ENCODE measurements at places on chromosomes 6 and 20.

GRCh38 chr6:154236646-154237301 lies 119.8 kb downstream of the IPCEF1 start:
- DNase-seq = no peak
- no peak overlapping the region for H3K4me3 ChIP-seq
- H3K27me3 ChIP-seq = no peaks in the 10 kb centered on the region
- H3K36me3 ChIP-seq = peaks cover 18% of the 10 kb centered on the region
- peaks cover 66% of the 10 kb centered on the region for H3K4me1 ChIP-seq
- H3K27ac ChIP-seq = peak overlapping the region; percentile 4

GRCh38 chr6:38150681-38151296 lies 331.3 kb downstream of the ZFAND3 start:
- no peak for DNase-seq
- peaks cover 20% of the 10 kb centered on the region for H3K4me1 ChIP-seq
- H3K36me3 ChIP-seq = peaks cover 28% of the 10 kb centered on the region
- no peaks in the 10 kb centered on the region for H3K27me3 ChIP-seq

DNA sequence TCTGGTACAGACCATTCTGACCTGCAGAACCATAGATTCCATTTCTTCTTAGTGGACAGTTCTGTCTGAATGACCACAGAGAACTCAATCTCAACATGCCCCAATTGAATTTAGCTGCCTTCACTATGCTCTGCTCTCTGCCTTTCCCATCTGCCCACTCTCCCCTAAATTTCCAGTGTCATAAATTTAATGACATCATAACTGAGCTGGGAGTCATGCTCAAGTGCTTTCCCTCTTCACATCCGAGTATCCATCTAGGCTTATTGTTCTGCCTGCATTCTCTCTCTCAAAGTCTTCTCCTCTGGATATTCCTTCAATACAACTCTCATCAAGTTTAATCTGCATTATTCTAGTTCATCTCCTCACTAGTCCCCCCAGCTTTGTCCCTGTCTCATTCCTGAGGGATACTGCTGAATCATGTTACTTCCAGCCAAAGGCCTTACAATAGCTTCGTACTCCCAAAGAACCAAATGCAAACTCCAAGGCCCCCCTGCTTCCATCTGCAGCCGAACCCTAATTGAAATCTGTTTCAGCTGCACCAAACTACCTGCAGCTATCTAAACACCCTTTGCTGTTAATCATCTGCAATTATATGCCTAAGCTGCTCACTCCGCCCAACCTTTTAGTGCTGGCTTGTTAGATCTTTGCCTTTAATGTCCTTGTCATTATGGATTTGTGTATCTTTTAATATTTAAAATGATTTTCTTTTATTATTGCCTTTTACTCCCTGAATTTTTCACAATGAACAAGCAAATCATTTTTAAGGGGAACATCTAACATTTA lies 46.1 kb downstream of the SLC35B3 start:
- H3K27ac ChIP-seq = no peak overlapping the region
- DNase-seq = no peak
- no peaks in the 10 kb centered on the region for H3K36me3 ChIP-seq
- H3K4me1 ChIP-seq = no peaks in the 10 kb centered on the region
- H3K4me3 ChIP-seq = no peak overlapping the region
- H3K27me3 ChIP-seq = peaks cover 11% of the 10 kb centered on the region

GRCh38 chr6:53240761-53241160 lies 92.1 kb upstream of the GCM1 start:
- peaks cover 10% of the 10 kb centered on the region for H3K4me1 ChIP-seq
- H3K36me3 ChIP-seq = no peaks in the 10 kb centered on the region
- no peak for DNase-seq
- H3K4me3 ChIP-seq = no peak overlapping the region
- no peaks in the 10 kb centered on the region for H3K27me3 ChIP-seq

DNA sequence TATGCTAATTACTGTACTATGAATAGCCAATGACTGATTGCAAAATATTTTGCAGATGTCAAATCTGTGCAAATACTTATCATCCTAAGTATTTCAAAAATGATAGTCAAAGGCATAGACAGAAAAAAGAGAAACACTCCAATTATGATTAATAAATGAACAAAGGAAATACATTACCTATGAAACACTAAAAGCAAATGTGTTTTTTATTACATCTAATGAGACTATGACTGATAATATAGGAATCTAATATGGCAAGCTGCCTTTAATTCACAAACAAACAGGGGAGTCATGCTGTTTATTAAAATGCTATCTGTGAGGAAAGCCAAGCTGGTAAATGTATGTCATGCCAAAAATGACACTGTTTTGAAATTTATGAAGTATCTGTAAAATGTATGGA lies 713.2 kb upstream of the NRSN1 start:
- DNase-seq = no peak
- H3K4me3 ChIP-seq = no peak overlapping the region
- H3K36me3 ChIP-seq = no peaks in the 10 kb centered on the region
- no peaks in the 10 kb centered on the region for H3K27me3 ChIP-seq
- H3K4me1 ChIP-seq = no peaks in the 10 kb centered on the region

DNA sequence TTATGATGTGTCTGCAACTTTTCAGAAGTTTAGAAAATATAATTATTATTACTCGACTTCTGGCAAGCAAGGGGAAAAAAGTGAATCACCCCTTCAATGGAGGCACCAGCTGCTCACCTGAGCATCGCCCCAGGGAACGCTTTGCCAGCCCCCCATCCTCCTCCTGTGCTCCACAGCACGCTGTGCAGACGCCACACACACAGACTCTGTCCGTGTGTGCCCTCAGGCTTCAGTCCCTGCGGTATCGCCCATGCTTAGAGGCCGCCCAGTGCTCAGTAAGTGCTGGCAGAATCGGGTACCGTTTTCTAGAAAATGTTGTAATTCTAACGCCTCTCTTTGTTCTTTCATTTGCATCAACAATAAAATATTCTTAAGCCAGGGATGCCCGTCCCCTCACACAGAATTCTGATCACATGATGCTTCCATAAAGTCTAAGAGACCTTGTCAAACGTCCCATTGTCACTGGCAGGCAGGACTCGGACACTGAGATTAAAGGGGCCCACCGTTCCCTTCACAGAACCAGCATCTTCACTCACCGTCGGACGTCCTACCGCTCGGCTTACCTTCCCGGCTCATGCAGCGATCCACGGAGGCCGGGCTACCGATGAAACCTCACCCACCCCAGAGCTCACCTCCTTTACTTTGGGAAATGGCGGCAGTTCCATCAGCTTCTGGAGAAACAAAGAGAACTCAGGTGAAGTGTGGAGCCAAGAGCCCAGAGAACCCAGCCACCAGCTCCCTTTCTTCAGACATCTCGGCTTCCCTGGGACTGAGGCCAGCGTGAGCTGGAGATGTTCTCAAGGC lies 105.5 kb downstream of the DLL1 start:
- H3K4me1 ChIP-seq = peaks cover 8% of the 10 kb centered on the region
- no peak overlapping the region for H3K27ac ChIP-seq
- H3K36me3 ChIP-seq = no peaks in the 10 kb centered on the region
- H3K27me3 ChIP-seq = peaks cover 17% of the 10 kb centered on the region

- DNase-seq = no peak
- H3K27me3 ChIP-seq = peaks cover 17% of the 10 kb centered on the region
- H3K27ac ChIP-seq = no peak overlapping the region
Measured at GRCh38 chr6:154350293-154350692, 6.3 kb downstream of the IPCEF1 start.

GRCh38 chr20:57108742-57109570 lies 157.5 kb downstream of the BMP7 start:
- H3K27me3 ChIP-seq = peaks cover 21% of the 10 kb centered on the region
- H3K36me3 ChIP-seq = no peaks in the 10 kb centered on the region
- H3K4me1 ChIP-seq = no peaks in the 10 kb centered on the region
- no peak overlapping the region for H3K27ac ChIP-seq
- DNase-seq = no peak

DNA sequence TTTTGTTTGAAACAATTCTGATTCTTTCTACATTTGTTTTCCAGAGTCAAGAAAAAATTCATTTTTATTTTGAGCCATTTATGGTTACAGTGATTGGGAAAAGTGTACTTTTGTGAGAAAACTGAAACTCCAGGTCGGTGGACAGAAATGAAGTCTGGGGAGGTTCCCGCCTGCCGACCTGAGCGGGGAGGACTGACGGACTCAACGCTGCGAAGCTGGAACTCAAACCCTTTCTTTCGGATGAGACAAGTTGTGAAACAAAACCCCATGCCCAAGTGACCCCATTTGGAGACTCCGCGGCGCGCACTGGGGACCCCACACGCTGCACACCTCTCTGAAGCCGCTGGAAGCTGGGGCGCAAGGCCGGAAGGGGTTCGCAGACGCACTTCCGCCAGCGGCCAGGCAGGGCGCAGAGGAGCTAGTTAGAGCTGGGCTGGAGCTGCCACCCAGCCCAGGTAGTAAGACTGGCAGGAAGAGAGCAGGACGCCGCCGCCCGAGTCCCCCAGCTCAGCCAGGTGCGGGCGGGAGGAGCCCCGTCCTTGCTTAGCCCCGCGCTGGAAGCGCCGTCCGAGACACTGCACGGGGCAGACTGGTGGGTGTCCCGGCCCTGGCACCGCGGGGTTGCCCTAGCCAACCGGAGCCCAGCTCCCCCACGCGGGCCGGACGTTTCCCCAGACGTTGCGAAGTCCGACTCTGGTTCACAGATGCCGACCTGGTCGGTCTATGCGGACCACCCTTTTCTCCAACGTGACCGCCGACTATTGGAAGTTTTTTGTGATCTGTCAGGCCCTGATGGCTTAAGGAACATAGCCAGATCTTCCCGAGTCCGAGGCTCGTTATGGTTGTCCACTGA lies 19.8 kb upstream of the ZSCAN16 start:
- H3K4me1 ChIP-seq = peaks cover 12% of the 10 kb centered on the region
- DNase-seq = peak; percentile 78
- peaks cover 11% of the 10 kb centered on the region for H3K36me3 ChIP-seq
- peak overlapping the region; percentile 86 for H3K4me3 ChIP-seq
- peaks cover 17% of the 10 kb centered on the region for H3K27me3 ChIP-seq

DNA sequence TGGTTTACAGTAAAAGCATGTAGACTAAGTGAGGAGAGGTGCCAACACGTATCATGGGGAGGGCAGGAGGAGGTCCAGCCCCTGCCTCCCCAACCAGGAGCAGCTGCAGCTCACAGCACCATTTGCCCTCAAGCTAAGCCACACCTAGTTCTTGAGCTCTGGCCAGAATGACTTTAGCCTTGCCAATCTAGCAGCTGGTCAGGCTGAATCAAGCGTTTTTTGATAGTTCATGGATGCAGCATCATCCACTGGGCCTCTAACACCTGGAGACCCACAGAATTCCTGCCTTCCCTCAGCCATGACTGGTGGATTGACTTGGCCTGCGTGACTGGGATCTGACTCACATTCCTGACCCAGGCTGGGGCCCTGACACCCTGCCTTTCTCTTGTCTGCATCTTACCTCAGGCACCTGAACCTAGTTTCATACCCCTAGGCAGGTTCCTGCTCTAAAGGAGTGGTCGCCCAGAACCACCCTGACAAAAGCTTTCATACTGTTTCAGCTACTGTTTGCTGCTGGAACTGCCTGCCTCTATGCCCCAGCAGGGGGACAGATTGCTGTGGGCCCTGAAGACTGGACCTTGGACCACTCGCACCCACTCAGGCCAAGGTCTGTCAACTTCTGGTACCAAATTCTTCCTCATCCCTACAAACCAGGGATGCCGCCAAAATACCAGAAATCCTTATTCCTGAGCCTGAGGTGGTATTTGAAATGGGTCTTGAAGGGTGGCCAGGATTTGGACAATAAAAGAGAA lies 122.3 kb downstream of the QRSL1 start:
- no peak for DNase-seq
- no peak overlapping the region for H3K27ac ChIP-seq
- H3K4me3 ChIP-seq = no peak overlapping the region
- H3K4me1 ChIP-seq = no peaks in the 10 kb centered on the region

GRCh38 chr6:125296471-125296870 lies 5.3 kb downstream of the HDDC2 start:
- H3K4me1 ChIP-seq = peaks cover 47% of the 10 kb centered on the region
- peak overlapping the region; percentile 25 for H3K27ac ChIP-seq
- peaks cover 36% of the 10 kb centered on the region for H3K36me3 ChIP-seq
- DNase-seq = no peak
- H3K27me3 ChIP-seq = no peaks in the 10 kb centered on the region
- no peak overlapping the region for H3K4me3 ChIP-seq

GRCh38 chr6:148947621-148948444 lies 201.0 kb downstream of the UST start:
- H3K4me3 ChIP-seq = no peak overlapping the region
- H3K36me3 ChIP-seq = no peaks in the 10 kb centered on the region
- H3K27ac ChIP-seq = no peak overlapping the region
- peak; percentile 84 for DNase-seq
- H3K27me3 ChIP-seq = no peaks in the 10 kb centered on the region

GRCh38 chr6:19669206-19669605 lies 168.0 kb upstream of the ID4 start:
- no peaks in the 10 kb centered on the region for H3K4me1 ChIP-seq
- H3K36me3 ChIP-seq = no peaks in the 10 kb centered on the region
- no peak overlapping the region for H3K27ac ChIP-seq
- no peak for DNase-seq
- no peaks in the 10 kb centered on the region for H3K27me3 ChIP-seq
- no peak overlapping the region for H3K4me3 ChIP-seq

- no peak overlapping the region for H3K27ac ChIP-seq
- DNase-seq = no peak
- H3K4me1 ChIP-seq = no peaks in the 10 kb centered on the region
- H3K27me3 ChIP-seq = peaks cover 19% of the 10 kb centered on the region
- H3K36me3 ChIP-seq = no peaks in the 10 kb centered on the region
- H3K4me3 ChIP-seq = no peak overlapping the region
Measured at GRCh38 chr6:163165922-163166321, 248.6 kb upstream of the QKI start.

DNA sequence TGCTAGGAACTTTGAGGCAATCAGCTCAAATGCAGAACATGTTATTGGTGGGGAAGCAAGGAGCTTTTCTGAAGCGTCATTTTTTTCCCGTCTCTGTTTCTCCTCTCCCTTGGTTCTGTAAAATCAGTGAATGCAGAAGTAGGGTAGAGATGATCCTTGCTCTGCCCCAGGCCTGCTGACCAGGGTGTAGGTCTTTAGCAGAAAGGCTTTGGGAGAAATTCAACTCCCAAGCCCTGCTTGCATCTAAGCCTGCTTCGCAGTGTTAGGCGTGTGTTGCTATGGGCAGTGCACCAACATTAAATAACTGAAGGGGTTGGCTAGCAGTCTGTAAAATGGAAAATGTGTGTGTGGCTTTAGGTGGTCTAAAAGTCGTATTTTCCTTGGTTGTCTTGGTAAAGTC lies 45.9 kb downstream of the SASH1 start:
- DNase-seq = no peak
- peaks cover 10% of the 10 kb centered on the region for H3K27me3 ChIP-seq
- no peaks in the 10 kb centered on the region for H3K4me1 ChIP-seq
- H3K36me3 ChIP-seq = no peaks in the 10 kb centered on the region
- no peak overlapping the region for H3K4me3 ChIP-seq
- H3K27ac ChIP-seq = no peak overlapping the region

DNA sequence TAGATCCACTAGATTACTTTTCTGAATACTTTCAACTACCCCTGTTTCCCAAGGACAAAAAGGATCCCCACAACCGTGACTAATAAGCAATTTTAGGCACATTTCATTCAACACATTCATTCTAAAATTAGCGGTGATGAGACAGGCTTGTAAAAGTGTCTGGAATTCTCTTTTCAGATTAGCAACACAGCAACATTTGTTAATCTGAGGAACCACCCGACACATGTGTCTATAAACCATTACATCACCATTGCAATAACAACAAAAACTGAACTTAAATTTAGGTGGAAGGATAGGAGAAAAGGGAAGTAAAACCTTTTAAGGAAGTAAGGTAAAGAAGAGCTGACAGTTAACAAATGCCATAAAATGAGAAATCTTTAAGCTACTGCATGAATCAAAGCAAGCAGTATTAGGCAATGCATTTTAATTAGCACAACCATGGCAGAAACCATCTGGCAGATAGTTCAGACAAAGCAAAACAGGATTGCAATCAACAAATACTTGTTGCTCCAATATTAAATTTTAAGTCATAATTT lies 49.1 kb downstream of the MAP3K7 start:
- no peak overlapping the region for H3K4me3 ChIP-seq
- H3K4me1 ChIP-seq = no peaks in the 10 kb centered on the region
- H3K27me3 ChIP-seq = no peaks in the 10 kb centered on the region
- DNase-seq = no peak
